ENCODE measurements at places on chromosomes 3 and 15. TPM values are rescaled to one million over a fixed set of nuclear protein-coding genes. Genes with fewer than 3 reads are reported as not detected.

DNA sequence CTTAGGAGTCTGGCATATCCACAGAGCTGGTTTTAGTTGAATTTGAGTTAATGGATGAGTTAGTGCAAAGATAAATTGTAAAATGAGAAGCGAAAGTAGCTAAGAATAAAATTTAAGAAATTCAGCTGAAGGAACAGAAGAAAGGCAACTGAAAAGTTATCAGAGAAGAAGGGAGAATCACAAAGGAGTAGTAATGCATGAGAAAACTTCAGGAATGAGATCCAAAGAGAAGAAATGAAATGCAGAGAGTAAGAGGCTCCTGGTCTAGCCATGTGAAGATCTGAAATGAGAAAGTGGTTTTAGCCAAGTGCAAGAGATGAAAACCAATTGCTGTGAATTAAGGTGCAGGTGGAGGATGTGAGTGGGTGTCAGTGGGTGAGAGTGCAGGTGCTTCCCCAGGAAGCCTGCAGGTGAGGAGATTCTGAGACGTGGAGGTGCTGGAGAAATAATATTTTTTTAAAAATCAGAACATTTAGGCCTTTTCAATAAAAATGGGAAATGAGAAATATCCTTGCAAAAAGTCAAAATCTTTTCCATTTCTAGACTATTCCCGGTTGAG lies 18.5 kb downstream of the KBTBD8 start:
- peaks cover 35% of the 10 kb centered on the region for H3K4me1 ChIP-seq
- no peak overlapping the region for H3K27ac ChIP-seq
- no peaks in the 10 kb centered on the region for H3K27me3 ChIP-seq
- no peak overlapping the region for H3K4me3 ChIP-seq
- no peak for DNase-seq

DNA sequence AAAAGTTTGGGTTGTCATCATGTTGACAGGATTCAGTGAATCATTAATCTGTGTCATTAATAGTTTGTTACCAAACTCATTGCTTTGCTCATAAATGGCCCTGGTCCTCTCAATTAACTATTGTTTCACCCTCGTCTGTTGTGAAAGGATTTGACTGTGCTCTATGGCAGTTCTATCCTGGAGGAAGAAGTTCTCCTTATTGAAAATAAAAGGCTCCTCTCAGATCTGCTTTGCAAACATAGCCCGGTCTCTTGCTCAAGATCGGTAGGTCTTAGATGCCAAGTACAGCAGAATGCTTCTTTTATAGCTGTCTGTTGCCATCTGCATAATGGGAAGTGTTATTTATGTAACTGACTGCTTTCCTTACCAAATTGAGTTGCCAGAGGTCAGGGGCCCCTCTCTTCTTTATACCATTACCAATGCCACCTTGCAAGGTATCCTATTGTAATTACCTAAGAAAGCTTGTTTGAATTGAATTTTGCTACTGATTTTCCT lies 146.5 kb downstream of the EBLN2 start:
- H3K4me1 ChIP-seq = peaks cover 7% of the 10 kb centered on the region
- H3K27me3 ChIP-seq = no peaks in the 10 kb centered on the region
- no peak for DNase-seq
- H3K27ac ChIP-seq = no peak overlapping the region
- no peaks in the 10 kb centered on the region for H3K36me3 ChIP-seq
- H3K4me3 ChIP-seq = no peak overlapping the region

Gene SNX22
- 0.78 TPM for total RNA-seq

- H3K27ac ChIP-seq = no peak overlapping the region
- DNase-seq = no peak
- H3K4me3 ChIP-seq = no peak overlapping the region
- H3K36me3 ChIP-seq = peaks cover 17% of the 10 kb centered on the region
Observed at GRCh38 chr3:12384451-12385233, 95.8 kb downstream of the PPARG start.
